ENCODE measurements at places on chromosomes 7 and 10. TPM values are rescaled to one million over a fixed set of nuclear protein-coding genes. Genes with fewer than 3 reads are reported as not detected.

Gene PPA1
- 357 TPM for total RNA-seq

- DNase-seq = no peak
Observed at GRCh38 chr10:16944402-16944801, 127.2 kb upstream of the RSU1 start.

DNA sequence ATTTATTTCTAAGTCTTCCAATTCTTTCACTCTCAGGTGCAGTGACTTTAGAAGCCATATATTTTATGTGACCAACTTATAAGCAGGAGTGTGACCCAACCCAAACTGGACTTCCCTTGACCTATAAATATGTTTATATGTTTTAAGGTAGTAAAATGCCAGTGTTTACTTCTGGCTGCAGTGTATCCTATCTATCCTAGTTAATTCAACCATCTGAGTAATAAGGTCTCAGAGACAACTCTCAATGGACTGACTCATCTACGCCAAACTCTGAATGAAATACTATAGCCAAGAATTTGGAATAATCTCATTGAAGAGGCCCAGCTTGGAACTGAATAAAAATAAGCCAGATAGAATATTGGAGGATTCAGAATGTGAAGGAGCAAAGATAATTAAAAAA, 544.5 kb upstream of the SORCS1 start:
- DNase-seq = no peak

Gene SH2D4B
- total RNA-seq = not detected

- DNase-seq = no peak
Observed at GRCh38 chr7:27510541-27510940, 152.1 kb downstream of the HIBADH start.

Gene FKBP6
- total RNA-seq = not detected

Gene CFAP70
- total RNA-seq = not detected

Gene OR6B1
- not detected for total RNA-seq
